ENCODE measurements at places on chromosomes 2 and 18.

- no peak for DNase-seq
These were observed 31.5 kb downstream of the CDCA7 start for GRCh38 chr2:173386021-173386737.

GRCh38 chr2:238853721-238854120, 5.8 kb downstream of the TWIST2 start:
- no peak for DNase-seq

DNA sequence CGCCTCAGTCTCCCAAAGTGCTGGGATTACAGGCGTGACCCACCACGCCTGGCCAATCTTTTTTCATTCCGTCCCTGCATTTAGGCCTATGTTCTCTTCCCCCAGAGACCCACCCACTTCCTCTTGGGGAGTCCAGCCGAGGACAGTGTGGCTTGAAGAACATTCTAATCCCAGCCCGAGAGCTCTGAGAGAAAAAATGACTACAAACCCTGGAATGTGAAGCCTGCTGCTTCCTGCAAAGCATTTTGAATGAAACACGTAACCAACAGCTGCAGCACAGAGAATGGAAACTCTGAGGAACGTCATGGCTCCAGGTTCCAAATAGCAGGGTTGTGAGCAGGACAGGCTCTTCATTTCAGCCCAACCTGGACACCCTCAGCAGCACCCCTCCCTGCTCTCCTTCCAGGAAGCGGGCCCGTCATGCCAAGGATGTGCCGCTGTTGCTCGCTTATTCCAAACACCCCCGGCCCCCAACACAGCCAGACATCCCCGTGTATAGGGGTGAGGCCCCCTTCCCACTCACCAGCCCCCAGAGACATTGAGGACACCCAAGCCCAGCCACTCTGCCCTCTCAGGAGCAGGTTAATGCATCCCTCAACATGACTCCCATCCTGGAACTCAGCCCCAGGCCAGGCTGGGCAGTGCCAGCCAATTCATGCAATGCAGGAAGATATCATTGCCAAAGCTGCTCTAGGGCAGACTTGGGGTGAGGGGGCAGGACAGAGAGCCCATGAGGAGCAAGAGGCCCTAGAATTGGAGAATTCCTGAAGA, 139.8 kb downstream of the ZFP36L2 start:
- DNase-seq, result no peak

- DNase-seq, result no peak
These were observed 331.7 kb downstream of the GBX2 start for GRCh38 chr2:235836491-235836911.

DNA sequence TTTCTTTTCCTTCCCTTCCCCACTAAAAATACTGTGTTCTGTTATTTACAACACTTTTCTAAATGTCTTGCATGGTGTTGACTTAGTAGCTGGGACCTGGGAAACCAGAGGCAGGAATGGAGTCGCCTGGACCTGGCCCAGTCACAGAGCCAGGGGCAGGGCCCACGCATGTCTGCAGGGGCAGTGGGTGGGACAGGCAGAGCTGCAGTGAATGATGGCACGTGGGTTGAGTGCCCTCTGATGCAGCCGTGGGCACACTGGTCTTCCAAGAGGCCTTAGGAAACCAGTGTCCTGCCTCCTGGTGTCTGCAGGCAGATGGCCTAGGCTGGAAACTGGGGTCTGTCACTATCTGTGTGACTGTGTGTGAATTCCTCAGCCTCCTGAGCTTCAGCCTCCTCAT, 46.8 kb downstream of the ARHGEF4 start:
- no peak for DNase-seq

GRCh38 chr2:230658577-230658876, 54.1 kb upstream of the CAB39 start:
- DNase-seq, result no peak

DNA sequence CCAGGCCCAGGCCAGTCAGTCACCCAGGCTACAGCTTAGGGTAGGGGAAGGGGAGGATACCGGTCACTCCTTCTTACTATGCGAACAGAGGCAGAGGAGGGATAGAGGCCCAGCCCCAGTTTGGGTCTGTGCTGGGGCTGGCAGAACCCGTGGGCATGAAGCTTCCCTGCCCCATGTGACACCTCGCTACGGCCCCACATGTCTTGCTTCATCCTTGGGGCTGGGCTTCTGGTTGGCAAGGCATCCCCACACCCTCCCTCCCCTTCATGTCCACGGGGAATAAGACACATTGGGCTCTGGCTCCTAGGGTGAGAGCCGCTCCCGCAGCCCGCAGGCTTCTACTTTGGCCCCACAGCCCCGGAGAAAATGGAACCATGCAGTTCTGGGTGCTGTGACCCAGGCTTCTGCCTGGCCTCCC, 32.4 kb downstream of the HS1BP3 start:
- no peak for DNase-seq

DNA sequence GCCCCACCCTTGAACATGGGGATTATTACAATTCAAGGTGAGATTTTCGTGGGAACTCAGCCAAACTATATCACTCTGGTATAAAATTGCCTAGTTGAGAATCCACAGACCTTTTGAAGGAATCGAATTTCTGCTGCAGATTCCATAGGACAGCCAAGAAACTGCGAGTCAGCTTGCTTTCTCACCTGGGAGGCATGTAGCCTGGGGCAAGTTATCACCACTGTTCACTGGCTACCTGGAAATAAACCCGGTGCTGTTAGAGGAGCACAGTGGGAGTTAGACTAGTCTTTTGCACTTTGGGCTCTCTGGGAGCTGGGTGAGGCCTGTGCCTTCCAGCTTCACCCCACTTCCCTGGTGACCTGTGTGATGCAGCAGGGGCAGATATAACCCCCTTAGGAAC, 1043.5 kb downstream of the TDRD15 start:
- DNase-seq, result no peak

DNA sequence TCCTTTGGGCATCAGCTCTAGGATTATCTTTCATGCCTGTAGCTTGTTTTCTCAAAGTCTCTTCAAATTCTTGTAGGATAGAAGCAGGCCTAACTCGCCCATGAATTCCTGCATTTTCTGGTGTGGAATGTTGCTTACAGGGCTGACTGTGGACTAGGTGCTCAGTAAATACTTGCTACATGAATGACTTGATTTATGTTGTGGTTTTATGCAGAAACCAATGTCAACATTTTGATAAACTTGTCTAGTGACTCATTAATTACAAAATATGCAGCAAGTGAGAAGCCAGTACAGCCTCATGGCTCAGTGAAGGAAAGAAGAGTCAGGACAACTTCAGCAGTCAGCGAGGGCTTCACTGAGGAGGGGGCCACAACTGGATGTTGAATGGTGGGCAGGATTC, 110.6 kb upstream of the SIX2 start:
- DNase-seq, result no peak

DNA sequence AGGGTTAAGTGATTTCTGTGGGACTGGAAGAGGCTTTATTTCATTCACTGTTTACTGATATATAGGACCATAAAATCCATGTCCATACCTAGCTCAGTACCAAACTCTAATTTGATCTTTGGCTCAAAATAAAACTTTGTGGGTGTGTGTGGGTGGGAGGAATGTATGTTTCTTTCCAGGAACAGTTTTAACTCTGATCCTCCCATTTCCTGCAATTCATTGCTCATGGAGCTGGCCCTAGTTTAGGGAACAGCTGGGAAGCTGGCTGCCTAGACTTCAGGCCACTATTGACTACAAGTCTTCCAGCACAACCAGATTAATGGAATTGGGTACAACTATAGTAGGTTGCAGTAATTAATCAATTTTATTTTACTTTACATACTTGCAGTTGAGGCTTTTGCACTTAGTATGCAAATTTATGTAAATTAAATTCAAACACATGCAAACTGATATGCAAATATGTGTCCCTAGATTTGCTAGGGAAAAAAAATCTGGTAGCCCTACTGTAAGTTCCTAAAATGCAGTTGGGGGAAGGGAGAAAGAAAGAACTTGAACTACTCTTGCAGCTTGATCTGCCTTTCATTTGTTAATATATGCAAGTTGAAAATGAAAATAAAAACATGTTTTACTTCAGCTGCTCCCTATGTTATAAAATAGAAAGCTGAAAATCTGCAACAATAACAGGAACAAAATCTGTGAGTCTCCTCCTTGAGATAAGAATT, 1070.3 kb upstream of the CELF4 start:
- no peak for DNase-seq

- DNase-seq, result no peak
These were observed 442.8 kb upstream of the SYT4 start for GRCh38 chr18:43720041-43720440.

GRCh38 chr2:18959952-18960717, 370.8 kb upstream of the NT5C1B start:
- DNase-seq, result no peak

GRCh38 chr2:234378440-234378839, 118.4 kb downstream of the ARL4C start:
- no peak for DNase-seq

DNA sequence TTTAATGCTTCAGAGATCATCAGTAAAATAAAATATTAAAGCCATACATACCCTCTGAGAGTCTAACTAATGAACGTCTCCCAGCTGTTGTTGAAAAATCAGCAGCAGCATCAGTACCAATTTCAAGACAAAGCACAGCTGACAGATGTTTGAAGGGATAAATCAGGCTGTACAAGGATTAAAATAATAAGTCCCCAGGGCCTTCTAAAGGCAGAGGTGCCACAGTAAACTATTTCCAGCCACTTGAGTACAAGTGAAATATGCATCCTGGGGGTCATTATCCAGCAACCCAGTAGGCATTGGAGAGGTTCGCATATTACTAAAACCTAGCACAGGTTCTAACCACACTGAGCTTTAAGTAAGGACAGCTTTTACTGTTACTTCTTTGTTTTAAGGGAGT, 76.9 kb downstream of the NXPH2 start:
- no peak for DNase-seq

GRCh38 chr2:74233648-74234047, 35.2 kb downstream of the MTHFD2 start:
- DNase-seq, result no peak

GRCh38 chr2:85184231-85184630, 51.0 kb downstream of the TCF7L1 start:
- DNase-seq, result no peak

GRCh38 chr18:13136904-13137669, 81.5 kb upstream of the LDLRAD4 start:
- peak; percentile 33 for DNase-seq

DNA sequence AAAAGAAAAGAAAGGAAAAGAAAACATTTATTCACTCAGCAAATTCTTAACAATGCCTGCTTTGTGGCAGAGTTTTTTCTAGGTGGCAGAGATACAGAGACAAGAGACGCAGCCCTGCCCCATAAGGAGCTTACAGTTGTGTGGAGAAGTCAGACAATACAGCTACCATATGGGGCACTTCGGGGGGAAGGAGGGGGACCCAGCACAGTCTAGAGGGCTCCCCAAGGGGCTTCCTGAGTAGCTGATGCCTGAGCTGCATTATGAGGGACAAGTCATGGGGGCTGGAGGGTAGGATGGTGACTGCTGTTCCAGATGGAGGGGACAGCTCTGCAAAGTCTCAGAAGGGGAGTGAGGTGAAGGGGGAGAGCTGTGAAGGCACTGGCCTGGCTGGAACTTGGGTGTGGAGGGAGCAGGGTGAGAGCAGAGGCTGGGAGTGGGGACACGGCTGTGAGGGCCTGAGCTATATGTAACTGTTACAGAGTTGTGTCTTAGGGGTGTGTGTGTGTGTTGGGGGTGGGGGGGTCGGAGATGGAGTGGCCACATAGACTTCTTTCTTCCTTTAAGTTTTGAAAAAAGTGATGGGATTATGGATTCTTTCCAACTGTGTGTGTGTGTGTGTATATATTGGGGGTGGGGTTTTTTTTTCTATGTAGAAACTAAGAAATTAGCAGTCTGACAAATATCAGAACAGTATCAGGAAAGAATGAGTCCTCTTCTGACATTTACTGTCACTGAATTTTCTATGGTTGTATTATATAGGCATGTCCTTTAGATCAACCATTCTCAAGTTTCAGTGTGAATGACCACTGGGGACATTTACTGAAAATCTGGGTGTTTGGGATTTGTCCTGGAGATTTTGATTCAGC, 66.0 kb upstream of the HAAO start:
- no peak for DNase-seq

GRCh38 chr18:46134920-46135675, 30.9 kb downstream of the HAUS1 start:
- no peak for DNase-seq

- peak; percentile 44 for DNase-seq
These were observed 27.4 kb upstream of the SPR start for GRCh38 chr2:72859831-72860262.

GRCh38 chr18:22791310-22791610, 141.9 kb upstream of the RBBP8 start:
- no peak for DNase-seq

- DNase-seq, result no peak
These were observed 4.7 kb downstream of the WDR54 start for GRCh38 chr2:74426181-74426758.

GRCh38 chr2:10495988-10496313, 47.8 kb upstream of the ODC1 start:
- DNase-seq, result no peak

DNA sequence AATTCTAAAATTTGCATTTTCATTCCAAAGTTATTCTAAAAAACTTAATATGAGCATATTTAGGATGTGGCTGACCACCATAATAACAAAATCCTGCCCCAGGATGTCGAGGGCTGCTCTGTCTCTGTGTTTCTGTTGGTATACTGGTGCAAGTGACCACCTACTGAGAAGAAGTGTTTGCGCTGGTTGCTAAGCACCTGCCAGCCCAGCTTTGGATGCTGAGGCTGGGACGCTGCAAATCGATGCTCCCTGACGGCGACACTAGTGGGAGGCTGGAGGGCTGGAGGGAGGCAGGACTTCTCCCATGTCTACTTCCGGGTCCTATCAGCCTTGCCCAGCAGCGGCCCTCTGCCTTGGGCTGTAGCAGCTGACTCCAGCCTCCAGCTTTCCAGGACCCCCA, 45.0 kb downstream of the LAMA1 start:
- no peak for DNase-seq

- DNase-seq, result no peak
These were observed 27.2 kb upstream of the STAT4 start for GRCh38 chr2:191177751-191178736.

DNA sequence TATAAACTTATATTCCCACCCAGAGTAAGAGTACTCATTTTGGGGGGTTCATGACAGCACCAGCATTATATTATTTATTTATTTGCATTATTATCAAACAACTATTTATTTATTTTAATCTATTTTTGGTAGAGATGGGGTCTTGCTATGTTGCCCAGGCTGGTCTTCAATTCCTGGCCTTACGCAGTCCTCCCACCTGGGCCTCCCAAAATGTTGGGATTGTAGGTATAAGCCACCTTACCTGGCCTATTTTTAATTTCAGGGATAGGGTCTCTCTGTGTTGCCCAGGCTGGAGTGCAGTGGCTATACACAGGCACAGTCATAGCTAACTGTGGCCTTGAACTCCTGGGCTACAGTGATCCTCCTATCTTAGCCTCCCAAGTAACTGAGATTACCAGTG, 30.7 kb downstream of the GEMIN6 start:
- no peak for DNase-seq

All from KG1 (cell line).